ENCODE measurements at places on chromosomes 3 and 15.

GRCh38 chr15:82136120-82136519 is 90.3 kb upstream of the MEX3B start:
- no peak for DNase-seq

- no peak for DNase-seq
Measured at GRCh38 chr15:101240358-101240757, 11.5 kb downstream of the CHSY1 start.

- no peak for DNase-seq
Measured at GRCh38 chr3:106124818-106125217, 256.0 kb upstream of the CBLB start.

DNA sequence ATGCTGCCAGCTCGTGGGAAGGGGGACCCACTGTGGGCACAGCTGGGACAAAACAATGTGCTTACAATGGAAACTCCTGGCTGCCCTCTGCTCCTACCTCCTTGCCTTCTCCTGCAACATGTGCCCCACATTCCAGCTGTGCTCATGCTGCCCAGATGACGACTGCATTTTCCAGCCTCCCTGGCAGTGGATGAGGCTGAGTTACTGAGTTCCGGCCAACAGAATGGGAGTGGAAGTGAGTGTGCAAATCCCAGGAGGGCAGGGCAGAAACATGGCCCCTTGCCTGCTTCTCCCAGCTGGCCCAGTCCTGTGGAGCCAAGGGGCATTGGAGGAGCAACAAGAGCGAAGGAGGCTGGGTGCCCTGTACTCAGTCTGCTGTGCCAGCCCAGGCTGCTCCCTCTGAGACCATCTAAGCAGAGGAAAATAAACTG is 17.1 kb downstream of the KLF15 start:
- DNase-seq, result no peak

- no peak for DNase-seq
Measured at GRCh38 chr15:68511073-68511991, 67.5 kb upstream of the CORO2B start.

GRCh38 chr3:142888099-142888480 is 793 bp downstream of the PCOLCE2 start:
- no peak for DNase-seq

DNA sequence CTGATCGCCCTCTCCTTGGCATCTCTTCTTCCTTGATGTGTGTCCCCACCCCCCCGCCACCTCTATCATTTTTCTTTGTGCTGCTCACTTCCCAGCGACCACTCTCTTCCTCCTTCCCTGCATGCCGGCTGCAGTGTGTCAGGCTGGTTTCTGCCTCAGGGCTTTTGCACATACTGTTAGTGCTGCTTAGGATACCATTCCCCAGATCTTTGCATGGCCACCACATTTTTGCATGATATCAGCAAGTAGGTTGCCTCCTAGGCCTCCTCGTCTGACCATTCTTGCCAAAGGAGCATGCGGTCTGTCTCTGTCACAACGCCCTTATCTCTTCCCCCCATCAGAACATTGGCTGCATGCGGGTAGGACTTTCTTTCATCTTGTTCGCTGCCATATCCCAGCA is 12.5 kb downstream of the FBLN2 start:
- DNase-seq, result no peak

DNA sequence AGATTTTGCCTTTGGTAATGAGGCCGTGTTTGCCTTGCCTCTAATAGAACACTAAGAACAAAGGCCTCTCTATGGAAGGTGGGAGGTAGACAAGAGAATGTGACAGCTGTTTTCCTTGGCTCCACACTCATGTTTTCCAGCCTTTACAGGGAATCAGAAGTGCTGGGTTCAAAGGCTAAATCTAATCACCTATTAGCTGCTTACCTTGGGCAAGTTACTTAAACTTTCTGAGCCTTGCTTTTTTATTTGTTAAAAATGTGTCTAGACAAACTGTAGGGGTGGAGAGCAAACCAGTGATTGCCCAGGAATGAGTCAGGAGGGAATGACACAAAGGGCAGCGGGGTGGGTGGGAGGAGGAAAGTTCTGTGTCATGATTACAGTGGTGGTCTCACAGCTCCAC is 179.0 kb downstream of the P3H2 start:
- no peak for DNase-seq

DNA sequence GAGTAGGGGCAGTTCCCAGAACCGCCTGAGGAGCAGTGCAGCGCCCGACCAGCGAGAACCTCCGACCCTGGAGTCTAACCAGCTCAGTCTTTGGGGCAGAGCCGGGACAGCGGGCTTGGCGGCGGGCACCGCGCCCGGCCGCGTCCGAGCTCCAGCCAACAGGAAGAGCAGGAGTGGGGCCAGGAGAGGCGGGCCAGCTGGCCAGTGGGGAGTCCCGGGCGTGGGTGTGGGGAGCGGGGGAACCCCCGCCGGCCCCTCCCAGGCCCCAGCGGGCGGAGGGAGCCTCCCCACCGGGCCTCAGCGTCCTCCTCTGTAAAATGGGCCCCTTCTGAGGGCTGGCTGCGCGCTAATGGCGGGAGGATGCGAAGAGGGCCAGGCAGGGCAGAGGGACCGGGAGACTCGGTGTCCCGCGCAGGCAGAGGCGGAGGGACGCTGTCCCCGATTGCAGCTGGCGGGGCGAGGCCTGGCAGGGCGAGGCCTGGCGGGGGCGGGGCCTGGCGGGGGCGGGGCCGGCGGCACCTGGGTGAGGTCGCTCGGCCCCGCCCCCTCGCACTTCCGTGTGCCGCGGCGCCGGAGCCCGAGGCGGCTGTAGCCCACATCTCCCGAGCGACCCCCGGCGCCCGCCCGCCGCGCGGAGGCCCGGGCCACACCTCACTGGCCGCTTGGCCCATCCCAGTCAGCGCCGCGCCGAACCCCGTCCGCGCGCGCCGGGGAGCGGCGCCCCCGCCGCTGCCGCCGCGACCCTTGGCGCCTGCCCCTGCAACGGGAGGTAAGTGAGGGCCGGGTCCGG is at the start of gene PRKCD:
TSS of gene PRKCD (plus strand) at position 550 of the 790 bp plus-strand sequence. CDS start 17,214 bp downstream, outside the sequence.
- peak; percentile 90 for DNase-seq

DNA sequence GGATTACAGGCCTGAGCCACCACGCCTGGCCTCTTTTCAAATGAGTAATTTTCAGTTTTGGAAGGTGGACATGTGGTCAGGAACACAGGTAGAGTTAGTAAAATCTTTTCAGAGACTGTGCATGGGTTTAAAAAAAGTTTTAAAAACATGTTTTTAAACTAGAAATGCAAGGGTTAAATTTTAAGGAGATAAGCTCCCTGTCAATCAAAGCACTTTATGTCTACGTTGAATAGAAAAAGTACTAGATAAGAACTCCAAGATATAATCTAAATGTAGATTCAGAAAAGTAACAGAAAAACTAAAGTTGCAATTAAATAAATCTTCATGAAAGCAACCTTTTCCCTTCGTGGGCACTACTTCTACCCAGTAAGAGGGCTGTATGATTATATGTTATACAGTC is 131.7 kb downstream of the CLASP2 start:
- no peak for DNase-seq

- DNase-seq, result no peak
Measured at GRCh38 chr3:128194843-128195242, 41.6 kb downstream of the EEFSEC start.

DNA sequence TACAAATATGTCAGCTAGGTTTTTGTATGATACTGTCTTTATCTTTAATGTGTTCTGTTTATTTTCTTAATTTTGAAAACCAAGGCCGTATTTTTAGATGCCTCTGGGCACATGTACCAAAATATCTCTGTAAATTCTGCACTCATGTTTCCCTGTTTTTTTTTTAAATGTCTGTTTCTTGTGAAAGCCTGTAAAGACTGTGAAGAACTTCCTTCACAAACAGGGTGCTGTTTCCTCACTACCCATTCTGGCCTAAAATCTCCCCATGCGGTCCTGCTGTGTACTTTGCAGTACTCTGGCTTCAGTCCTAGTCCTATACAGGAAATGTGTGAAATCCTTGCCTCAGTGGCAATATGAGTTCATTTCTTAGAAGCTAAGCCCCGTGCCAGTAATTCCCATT is 133.4 kb upstream of the ZBTB20 start:
- peak; percentile 28 for DNase-seq

GRCh38 chr3:62332835-62333244 is 40.5 kb downstream of the FEZF2 start:
- peak; percentile 42 for DNase-seq

GRCh38 chr3:107028626-107029025 is 348.6 kb upstream of the CCDC54 start:
- no peak for DNase-seq

- peak; percentile 37 for DNase-seq
Measured at GRCh38 chr15:52057996-52058395, 39.0 kb downstream of the MAPK6 start.

- DNase-seq, result peak; percentile 54
Measured at GRCh38 chr15:33278816-33279612, 31.8 kb upstream of the RYR3 start.

GRCh38 chr3:64905906-64906410 is 218.2 kb upstream of the ADAMTS9 start:
- no peak for DNase-seq

GRCh38 chr3:132071043-132071442 is 36.2 kb upstream of the CPNE4 start:
- no peak for DNase-seq

- DNase-seq, result no peak
Measured at GRCh38 chr15:74294010-74294409, 57.9 kb downstream of the CCDC33 start.

GRCh38 chr15:70253461-70254156 is 155.9 kb upstream of the TLE3 start:
- DNase-seq, result no peak

GRCh38 chr3:152043620-152044019 is 170.2 kb downstream of the SUCNR1 start:
- DNase-seq, result no peak

DNA sequence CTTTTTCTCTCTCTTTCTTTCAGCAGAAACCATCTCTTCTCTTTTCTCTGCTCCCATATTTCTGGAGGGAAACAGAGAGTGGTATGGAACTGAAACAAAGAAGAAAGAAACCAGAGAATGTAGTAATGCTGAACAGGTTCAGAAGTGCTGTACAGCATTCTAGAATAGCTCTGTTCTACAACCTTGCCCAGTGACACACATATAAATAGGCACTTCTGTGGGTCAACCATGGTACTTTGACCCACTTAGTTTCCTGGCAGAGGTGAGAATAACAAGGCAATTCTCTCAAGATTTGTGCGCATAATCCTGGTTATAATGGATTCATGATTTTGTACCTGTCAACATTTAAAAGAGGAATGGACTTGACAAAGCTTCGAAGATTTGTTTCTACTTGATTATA is 12.3 kb downstream of the CFAP91 start:
- no peak for DNase-seq

DNA sequence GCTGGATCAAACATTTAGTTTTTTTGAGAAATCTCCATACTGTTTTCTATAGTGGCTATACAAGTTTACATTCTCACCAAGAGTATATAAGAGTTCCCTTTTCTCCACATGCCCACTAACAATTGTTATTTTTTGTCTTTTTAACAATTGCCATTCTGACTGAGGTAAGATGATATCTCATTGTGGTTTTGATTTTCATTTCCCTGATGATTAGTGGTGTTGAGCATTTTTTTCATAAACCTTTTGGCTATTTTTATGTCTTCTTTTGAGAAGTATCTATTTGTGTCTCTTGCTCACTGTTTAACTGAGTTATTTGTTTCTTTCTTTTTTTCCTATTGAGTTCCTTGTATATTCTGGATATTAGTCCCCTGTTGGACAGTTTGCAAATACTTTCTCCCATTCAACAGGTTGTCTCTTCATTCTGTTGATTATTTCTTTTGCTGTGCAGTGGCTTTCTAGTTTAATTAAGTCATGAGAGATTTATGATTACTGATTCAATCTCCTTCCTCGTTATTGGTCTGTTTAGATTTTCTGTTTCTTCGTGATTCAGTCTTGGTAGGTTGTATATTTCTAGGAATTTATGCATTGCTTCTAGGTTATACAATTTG is 6.7 kb upstream of the RNF13 start:
- DNase-seq, result no peak

DNA sequence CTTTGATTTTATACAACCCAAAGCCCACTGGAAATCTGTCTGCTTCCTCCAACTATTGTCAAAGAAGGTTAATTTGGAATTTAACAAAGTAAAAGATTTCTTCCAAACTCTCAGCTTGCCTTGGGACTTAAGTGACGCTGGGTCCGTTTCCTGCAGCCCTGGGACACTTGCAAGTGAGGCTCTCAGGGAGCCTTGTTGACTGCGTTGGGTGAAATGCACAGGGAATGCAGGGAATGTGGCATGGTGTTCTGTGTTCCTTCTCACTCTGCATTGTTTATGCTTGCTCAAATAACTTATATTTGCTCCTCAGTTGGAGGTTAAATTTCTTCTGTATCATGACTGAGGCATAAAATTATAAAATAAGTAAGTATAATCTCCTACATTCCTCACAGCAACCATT is 60.9 kb upstream of the TJP1 start:
- DNase-seq, result no peak

DNA sequence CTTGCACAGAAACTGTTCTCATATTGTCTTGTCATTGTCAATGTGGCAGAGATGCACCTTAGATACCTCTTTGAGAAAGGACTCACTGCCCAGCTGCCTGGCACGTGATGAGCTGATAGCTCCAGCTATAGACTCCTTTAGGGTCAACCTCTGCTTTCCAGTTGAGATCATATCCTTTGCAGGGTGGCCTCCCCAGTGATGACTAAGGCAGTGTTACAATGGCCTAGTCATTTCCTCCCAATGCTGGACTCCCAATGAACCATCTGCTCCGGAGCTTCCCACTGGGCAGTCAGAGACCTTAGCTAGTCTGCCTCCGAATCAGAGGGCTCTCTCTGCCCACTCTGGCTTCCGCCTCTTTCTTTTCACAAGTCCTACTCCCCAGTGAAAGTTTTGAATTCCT is 79.5 kb downstream of the CHRD start:
- DNase-seq, result peak; percentile 78

DNA sequence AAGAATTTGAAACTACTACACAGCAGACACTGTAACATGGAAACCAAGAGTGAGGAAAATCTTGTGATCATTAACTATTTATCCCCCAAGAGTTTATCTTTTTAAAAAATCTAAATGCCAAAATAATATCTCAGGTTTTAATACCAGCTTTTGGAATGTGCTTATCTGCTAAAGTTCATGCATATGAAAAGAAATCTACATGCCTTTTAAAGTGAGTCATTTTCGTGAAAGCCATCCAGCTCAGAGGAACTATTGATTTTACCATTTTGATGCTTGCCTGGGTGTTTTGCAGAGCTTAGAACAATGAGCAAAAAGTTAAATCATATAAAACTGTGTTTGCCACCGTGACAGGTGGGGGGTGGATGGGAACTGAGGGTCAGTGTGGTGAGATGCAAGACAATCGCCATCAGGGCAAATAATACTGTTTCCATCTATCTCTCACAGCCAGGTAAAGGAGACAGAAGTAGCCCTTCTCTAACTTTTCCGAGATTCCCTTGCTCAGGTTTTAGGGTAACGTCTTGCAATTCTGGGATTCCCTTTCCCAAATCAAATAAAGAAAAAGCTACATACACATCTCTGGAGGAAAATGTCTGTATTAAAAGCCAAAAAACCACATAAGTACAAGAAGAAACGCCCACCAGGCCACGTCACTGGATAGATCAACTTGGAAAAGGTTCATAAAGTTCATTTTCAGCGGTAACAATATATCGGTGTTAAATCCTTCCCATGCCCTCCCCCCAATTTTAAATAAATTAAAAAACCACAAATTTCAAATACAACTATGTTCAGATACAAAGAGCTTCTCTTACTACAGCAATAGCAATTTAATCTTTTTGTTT is 2.0 kb downstream of the TMEM158 start:
- peak; percentile 46 for DNase-seq

Measured in inflammatory macrophage treated with lipopolysaccharide for 1 hour (primary cell).